T-helper 2 cell (primary cell): ENCODE measurements at places on chromosomes 13 and 19.

GRCh38 chr13:64305246-64305645 lies 2889.6 kb upstream of the PCDH20 start:
- no peak for DNase-seq

DNA sequence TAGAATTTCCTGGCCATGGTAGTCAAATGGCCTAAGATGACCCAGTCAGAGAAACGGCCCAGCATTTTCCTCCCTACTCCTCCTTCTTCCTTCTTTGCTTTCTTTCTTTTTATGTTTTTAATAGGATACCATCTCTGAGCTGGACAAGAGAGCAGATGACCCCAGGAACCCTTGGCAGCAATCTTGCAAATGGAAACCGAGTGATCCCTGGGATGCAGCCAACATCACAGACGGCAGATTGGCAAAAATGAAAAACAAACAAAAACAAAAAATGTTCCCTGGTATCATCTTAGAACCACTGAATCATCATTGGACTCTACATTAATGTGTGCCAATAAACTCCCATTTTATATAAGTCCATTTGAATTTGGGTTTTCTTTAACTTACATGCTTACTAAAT lies 424.4 kb downstream of the FGF14 start:
- DNase-seq: no peak

- no peak for DNase-seq
Measured at GRCh38 chr13:106056851-106057250, 478.6 kb downstream of the EFNB2 start.

- DNase-seq: no peak
Measured at GRCh38 chr13:75769141-75769905, 133.2 kb downstream of the LMO7 start.
